ENCODE measurements at places on chromosomes 3 and 15.

DNA sequence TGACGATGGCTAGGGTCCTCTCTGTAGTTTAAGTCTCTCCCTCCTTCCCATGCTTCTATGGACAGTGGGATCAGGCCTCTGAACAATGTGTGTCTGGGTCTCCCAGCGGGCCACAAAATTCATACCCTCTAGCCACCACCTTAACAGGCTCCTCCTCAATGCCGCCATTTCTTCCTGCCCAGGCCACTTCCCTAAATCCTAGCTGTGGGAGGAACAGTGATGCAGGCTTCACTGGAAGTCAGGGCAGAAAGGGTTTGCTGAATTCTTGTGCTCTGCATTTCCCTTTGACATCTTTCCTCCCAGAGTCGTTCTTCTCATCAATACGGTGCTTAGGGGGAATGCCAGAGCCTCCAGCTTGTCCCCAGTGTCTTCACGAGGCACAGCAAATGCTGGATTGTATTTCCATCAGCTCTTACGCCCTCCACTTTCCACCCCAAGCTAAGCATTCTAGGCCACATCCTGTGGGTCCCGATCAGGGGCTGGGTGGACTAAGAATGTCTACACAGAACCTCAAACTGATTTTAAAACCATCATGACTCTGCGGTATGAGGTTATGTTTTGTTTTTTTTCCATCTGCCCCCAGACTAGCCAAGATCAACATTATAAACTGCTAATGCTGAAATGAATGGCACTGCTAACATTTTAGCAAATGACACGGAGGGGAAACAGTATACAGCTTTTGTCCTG, 11.9 kb upstream of the LDHAL6B start:
- no peak for DNase-seq

GRCh38 chr15:98063871-98064270, 103.4 kb downstream of the ARRDC4 start:
- DNase-seq = no peak

DNA sequence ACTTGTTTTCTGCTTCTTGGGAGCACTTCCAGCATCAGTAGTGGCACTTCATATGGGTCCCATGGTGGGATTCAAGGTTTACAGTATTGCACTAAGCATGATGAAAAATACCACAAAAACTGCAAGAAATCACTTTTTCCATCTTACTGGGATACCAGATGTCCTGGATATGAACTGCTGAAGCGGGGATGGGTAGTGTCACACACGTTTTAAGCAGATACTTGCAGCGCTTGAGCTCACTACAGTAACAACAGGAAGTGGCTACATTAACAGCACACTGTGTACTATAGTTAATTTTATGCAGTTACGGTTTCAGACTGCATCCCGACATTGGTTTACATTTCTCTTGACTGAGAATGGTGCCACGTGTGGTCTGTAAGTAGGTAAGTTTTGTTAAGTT, 3.5 kb upstream of the ISG20 start:
- no peak for DNase-seq

DNA sequence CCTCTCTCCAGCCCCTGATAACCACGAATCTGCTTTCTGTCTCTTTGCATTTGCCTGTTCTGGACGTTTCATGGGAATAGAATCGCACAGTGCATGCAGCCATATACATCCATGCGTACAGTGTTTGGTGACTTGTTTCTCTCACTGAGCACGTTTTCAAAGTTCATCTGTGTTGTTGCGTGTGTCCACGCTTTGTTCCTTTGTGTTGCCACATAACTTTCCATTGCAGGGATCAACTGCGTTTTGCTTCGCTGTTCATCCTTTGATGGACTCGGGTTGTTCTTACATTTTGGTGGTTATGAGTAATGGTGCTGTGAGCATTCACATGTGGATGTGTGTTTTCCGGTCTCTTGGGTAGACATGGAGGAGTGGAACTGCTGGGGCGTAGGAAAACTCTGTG, 56.4 kb upstream of the TAMM41 start:
- no peak for DNase-seq

DNA sequence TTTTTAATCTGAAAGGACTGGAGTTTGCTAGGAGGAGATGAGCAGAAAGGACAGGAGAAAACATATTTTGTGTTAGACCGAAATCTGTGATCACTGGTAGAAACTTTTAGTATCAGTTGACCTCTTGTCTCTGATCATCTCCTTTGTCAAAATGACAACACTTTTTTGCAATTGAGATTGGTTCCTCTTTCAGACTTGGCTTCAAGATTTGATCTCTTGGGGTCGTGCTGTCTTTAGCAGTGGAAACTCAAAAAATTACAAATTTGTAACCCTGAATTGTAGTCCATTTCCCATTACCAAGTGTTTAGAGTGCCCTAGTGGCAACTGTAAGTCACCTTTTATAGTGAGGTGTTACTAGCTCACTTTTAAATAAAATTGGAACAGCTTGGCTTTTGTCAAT, 107.4 kb downstream of the KLHL25 start:
- no peak for DNase-seq

GRCh38 chr15:74383695-74384565, 16.5 kb upstream of the CYP11A1 start:
- no peak for DNase-seq

DNA sequence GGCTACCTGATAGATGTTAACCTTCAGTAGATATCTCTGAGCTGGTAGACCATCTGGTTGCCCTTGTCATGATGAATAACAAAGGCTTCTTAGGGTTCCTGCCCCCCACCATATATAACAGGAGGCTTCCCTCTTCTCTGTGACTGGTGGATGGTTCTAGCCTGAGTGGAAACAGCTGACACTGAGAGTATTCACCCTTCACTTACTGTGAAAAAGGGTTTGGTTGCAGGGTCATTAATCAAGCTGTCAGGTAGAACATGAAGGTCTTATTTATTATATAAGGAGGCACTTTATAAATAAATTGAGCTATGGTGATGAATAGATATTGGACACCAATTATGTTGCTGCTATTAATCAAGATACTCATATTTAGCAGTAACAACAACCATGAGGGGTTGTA, 58.6 kb downstream of the CACNA2D3 start:
- DNase-seq = no peak

- no peak for DNase-seq
Measured at GRCh38 chr3:106533788-106534160, 665.0 kb upstream of the CBLB start.

DNA sequence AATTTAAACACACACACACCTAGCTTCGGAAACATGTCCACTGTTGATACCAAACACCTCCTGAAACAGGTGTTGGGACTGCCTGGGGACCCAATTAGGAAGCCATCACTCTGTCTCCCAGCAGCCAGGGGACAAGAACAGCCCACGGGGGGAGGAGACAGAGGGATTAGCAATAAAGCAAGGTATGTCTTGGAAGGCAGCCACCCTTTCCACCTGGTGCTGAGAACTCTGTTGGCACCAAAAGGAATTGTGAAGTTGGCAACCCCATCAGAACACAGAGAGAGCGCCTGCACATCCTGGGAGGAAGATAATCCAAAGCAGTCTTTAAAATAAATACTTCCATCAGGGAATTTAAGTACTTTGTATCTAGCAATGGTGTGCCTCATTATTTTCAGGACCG, 111.0 kb downstream of the ADAMTS17 start:
- DNase-seq = peak; percentile 52

- DNase-seq = no peak
Measured at GRCh38 chr3:109553591-109554371, 216.4 kb upstream of the DPPA4 start.

GRCh38 chr15:89429023-89429422, 67.4 kb downstream of the RHCG start:
- no peak for DNase-seq

DNA sequence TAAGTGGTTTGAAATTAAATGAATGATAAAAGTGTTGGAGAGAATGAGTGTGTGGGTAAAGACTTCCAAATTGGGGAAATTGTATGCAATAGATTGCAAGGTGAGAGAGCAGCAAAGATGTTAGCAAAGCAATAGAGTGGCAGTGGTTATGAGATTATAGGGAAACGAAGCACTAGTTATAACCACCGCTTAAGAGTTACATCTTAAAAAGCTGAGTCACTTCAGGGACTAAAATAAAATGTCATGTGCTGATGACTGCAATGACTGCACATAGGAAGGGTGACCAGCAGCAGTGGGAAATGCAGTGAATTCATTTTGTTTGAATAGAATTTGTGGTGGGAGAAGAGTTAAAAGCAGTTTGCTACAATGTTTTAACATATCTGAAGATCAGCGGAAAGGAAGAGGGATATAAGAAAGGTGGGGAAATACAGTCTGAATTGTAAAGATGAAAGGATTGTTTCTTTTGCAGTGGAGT, 127.3 kb downstream of the RAP2B start:
- DNase-seq = no peak

GRCh38 chr3:52283306-52283705, 4.3 kb upstream of the GLYCTK start:
- no peak for DNase-seq

DNA sequence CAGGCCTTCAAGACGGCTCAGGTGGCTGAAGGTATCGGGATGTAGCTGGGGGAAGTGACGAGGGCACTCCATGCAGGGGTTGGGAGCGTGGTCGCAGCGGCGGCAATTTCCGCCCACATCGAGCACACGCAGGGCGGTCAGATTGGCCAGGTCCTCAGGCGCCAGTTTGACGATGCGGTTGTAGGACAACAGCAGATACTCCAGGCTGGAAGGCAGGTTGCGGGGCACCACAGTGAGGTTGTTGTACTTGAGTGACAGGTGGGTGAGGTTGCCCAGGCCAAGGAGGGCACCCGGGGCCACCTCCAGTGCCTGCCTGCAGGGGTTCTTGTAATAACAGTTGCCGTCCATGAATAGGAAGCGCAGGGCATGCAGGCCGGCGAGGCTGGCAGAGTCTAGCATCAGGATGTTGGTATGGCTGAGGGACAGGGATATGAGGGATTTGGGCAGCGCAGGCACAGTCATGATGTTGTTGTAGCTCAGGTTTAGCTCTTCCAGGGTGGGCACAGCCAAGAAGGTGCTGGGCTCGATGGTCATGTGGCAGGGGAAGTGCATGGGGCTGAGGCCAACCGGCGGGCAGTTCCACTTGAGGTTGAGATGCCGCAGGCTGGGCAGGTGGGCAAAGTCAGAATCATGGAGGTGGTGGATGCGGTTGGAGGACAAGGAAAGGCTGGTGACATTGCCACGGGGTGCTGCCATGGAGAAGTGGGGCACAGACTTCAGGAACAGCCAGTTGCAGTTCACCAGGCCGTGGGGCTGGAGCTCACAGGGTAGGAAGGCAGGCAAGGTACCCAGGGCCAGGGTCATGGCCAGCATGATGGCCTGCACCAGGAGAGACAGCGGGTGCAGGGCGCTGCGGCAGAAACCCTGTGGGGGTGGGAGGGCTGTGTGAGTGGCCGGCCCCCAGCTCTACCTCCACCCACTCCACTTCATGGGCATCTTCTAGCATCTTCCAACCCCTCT, 1.7 kb downstream of the TLR9 start:
- DNase-seq = no peak

DNA sequence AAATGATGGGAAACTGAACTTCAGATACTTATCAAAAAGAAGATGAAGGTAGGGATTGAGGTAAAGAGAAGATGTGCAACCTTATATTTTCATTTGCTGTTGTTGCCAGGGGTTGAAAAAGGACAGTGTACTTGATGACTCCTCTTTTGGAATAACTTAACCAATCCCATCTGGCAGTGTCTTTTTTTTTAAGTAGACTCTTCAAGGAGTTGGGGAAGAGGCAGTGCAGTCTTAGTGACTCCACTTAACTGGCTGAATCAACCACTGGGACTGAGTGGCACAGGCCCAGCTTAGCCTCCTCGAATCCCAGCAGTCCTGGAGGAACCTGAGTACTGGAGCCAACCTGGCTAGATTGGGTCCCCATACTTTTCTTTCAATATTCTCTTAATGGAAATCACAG, 27.3 kb upstream of the FILIP1L start:
- no peak for DNase-seq

GRCh38 chr3:5791558-5791957, 604.1 kb downstream of the EDEM1 start:
- DNase-seq = no peak

- DNase-seq = no peak
Measured at GRCh38 chr3:138351151-138351550, 2.8 kb downstream of the MRAS start.

DNA sequence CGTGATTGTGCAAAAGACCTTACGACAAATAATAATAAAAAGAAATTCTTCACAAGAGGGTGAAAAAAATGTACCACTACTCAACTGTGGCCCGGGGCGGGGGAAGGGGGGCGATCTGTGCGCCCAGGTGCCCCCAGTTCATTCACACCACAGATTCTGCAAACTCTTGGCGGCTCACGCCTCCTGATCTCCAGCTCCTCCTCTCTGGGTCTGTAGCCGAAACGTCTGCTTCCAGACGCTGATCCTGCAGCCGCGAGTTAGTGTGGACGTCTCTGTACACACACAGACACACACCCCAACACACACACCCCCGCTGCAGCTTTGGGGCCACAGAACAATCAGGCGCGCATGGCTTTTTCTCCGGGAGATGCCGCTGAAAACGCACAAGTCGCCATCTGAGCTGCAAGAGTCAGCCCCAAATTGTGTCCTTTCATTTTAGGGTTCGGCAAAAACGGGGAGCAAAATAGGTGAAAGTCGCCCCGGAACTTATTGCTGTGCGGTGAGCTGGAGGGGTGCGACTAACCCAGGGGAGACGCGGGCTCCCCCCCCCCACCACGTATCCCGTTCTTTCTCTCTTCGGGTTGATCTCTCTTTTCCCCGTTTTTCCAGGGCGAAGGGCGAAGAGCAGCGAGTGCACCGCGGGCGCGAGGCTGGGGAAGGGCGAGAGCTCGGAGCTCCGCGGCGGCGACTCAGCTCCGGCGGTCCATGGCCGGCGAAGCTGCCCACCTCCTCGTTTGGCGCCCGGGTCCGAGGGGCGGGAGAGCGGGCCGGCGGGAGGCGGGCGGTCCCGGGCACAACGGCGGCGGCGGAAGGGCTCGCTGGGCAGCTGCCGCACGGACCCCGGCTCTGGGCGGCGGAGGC, 505 bp upstream of the WNT5A start:
- no peak for DNase-seq

- DNase-seq = peak; percentile 89
Measured at GRCh38 chr3:9088441-9089353, 125.4 kb upstream of the RAD18 start.

DNA sequence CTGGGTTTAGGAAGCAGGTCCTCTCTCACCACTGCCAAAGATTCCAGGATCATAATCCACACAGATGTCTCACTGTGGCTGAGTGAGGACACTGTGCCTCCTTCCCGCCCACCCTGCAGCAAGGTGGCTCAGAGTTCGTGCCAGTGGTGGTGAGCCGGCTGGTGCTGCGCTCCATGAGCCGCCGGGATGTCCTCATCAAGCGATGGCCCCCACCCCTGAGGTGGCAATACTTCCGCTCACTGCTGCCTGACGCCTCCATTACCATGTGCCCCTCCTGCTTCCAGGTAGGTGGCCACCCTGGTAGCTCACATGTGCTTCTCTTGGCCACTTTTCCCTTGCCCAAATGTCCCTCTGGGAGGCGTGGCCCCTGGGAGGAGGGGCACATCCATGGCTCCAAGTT, 9.0 kb upstream of the RHO start:
- DNase-seq = no peak

DNA sequence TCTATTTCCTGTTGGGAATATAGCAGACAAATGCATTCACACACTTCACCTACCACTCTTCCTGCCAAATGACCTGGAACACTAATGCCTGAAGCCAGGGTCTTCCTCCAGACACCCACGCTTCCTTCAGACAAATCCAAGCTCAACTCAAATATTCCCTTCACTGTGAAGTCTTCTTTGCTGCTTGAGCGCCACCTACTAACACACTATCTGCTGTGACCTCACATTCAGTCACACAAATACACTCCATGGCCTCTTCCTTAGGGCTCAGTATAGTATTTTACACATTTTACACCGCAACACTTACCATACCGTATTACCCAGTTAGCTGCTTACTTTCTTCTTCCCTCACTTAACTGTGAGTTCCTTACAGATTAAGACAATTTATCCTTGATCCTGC, 149.4 kb downstream of the SHOX2 start:
- no peak for DNase-seq
